H9 (cell line): ENCODE measurements at places on chromosomes 13 and 19. TPM values are rescaled to one million over a fixed set of nuclear protein-coding genes. Genes with fewer than 3 reads are reported as not detected.

Gene ACP5
- 2.3 and 4.0 TPM in 2 replicates for total RNA-seq

GRCh38 chr13:110328573-110328972, 21.5 kb downstream of the COL4A2 start:
- no peak for DNase-seq

Gene ZNF560
- not detected in 2 replicates for total RNA-seq

DNA sequence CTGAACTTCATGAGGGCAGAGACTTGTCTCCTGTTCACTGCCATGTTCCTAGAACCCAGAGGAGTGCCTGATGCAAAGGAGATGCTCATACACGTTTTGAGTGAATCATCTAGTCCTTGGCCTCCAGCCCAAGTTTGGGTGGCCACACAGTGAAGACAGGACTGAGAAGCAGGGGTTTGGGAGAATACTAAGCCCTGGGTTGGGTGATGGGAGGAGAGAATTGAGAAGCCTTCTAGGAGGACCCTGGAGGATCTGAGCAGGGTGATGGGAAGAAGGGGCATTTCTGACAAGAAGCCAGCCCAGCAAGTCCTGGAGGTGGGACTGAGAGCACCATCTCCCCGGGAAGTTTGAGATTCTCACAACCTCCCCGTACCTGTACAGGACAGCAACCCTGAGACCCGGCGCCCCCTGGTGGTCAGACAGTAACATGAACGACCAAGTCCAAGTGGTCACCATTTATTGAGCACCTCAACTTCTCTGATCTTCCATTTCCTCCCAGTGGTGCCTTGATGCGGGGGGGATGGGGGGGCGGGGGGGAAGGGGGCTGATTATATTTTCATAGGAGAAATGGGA, 11.0 kb downstream of the CTU1 start:
- peak; percentile 72 for DNase-seq

DNA sequence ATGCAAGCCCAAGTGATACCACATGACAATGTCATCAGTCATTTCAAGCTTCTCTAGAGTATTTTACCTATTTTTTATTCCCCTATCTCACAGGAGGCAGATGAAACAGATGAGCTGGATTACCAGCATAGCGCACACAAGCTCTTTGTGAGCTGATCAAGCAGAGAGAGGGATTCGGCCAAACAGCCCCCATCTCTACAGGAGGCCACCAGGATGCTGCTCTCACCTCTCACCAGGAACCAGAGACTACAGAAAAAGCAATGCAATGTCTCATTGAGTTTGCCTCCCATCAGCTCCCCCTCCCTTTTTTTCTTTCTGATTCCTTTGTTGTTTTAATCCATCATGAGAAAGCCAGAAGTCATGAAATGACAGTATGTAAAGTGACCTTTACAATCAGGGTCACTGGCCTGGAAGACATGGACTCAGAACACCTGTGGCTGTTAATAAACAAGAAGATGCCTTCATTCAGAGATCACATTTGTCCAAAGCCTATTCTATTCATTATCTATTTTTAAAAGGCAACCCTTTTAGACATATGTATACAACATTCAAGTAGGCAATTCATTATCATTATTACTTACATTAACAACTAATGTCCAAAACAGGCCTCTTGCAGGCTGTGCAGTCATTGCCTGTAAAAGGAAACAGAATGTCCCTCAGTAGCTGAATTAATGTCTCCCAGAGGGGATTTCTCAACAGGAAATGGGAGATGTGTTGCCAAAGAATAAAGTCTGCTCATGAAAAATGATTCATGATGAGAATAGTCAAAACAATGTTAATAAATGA, 656.6 kb downstream of the TBC1D4 start:
- no peak for DNase-seq

DNA sequence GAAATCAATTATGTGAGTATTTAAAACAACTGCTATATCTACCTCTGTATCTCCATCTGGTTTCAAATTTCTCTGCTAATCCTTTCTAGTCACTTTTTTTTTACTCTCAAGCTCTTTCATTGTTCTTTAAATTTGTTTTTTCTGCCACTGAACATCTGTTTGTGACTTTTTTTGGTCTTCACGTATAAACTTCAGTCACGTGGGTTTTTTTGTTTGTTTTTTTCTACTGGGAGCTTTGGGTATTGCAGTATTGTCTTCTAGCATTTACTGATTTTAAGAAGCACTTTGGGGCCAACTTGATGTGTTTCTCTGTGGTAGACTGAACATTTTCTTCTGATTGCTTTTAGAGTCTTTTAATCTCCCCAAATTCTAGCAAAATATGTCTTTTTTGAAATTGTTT, 262.6 kb upstream of the RXFP2 start:
- no peak for DNase-seq

DNA sequence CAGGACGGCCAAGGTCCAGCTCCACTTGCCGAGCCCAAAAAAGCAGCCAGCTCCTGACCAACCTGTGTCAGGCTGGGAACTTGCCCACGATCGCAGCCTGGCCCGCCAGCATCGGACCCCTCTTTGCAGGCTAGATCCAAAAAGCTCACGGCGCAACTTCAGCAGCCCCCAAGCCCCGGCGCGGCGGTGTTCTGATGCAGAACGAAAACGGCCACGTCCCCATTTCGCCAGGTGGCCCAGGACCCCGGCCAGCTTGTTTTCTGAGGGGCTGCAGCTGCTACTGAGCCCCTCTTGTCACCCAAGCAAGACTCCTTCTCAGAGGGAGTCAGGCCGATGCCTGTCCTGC, 1.3 kb downstream of the TMEM259 start:
- DNase-seq: no peak

DNA sequence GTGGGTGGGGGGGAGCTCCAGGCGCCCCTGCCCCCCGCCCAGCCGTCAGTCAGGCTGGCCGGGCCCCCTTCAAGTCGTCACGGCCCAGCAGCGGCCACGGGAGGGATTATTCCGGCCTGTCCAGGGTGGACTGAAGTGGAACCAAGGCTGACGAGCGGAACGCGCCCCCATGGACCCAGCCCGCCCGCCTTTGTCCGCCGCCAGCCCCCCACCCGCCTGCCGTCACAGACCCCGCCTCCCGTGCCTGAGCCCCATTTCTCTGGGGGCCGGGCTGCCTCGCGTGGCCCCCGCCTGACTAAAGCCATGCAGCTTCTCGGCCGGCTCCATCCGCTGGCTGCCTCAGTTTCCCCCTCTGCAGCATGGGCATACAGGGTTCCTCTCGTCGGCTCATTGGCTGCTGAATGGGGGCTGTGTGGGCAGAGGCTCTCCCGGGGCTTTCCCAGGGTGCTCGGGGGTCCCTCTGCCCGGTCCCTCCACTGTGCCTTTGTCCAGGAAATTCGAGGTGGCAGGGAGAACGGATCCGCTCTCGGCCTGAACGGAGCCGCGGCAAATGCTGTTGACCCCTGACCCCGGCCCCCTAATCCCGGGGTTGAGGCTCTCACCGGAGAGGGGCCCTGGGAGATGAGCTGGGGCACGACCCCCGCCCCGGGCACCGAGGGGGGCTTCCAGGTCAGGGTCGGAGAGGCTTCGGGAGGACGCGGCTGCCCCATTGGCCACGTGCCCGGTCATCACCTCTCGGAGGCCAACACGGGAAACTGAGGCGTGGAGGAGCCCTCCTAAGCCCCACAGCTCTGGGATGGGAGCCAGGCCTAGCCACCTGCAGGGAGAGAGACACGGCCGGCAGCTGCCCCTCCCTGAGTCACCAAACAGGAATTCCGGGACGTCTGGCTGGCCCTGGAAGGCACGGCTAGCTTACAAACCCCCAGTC, 27.4 kb downstream of the EFNA2 start:
- DNase-seq: no peak

- no peak for DNase-seq
Measured at GRCh38 chr19:41298348-41298964, 11.5 kb upstream of the CCDC97 start.

Gene TMEM205
- 69.7 and 73.1 TPM in 2 replicates for total RNA-seq

Gene ZNF534
- total RNA-seq: not detected in 2 replicates

DNA sequence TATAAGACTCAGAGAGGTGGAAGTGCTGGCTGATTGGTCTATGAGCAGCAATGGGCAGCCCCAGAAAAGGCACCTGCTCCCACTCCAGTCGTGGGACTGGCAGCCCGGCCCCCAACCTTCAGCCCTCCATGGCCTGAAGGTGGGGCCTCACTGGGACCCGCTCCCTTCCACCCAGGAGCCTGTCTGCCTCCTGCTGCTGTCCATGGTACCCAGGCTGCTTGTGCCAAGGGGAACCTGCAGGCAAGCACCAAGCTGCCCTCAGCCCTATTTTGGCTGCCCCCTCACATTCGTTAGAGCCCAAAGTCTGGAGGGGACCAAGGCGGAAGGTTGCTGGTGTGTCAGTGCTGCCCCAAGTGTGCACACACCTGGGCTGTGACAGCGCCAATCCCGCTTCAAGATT, 2304.9 kb downstream of the PCDH9 start:
- DNase-seq: peak; percentile 75

DNA sequence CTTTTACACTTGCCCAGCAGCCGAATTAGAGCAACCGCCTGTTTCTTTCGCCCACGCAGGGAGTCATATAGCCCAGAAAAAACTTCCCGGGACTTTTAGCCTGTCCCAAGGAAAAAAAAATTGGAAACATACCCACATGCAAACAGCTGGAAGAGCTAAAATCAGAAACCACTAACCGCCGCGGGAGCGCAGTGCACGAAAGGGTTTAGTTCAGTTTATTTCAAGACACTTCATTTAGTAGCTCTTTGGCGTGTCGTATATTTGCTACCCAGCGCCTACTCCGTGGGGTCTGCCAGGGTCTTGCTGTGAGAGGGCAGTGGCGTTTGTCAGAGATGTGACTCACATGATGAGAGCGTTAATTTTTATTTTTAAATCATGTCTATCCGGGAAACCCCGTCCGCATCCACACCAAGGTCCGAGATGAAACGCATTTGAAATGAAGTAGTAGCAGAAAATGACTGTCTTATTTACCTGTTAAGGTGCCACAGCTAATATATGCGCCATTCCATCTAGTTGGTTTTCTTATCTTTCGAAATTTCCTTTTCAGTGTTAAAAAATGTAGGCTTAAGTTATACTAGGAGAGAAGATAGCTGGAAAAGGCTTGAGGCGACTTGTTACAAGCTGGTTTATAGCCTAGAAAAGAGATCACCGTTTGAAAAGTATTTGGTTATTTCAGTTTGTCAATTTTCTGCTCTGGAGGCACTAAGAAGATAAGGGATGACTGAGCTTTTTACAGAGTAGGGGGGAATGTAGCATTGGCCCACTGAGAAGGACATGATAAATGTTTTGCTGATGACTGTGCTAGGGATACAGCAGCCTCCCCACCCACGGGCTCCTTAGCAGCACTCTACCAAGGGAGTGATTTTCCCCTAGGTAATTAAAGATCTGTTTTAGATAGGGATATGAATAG, 1.7 kb downstream of the KLF5 start:
- DNase-seq: no peak

Gene SIGLEC10
- total RNA-seq: not detected in 2 replicates

Gene DHDH
- total RNA-seq: 1.4 and 2.0 TPM in 2 replicates

DNA sequence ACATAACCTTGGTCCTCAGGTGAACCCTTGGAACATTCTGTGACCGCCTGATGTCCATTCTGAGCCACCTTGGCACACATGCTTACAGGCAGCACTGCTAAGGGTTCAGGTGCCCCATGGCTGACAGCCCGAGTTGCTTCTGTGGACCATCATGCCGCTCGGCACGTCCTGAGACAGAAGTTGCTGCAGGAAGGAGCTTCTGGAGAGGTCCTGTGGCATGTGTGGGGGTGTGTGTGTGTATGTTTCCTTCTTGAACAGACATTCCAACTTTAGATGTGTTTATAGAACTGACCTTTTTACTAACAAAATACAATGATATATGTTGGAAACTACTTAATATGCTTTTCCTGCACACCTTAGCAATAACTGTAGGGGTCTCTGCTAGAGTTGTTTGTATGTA, 4.8 kb upstream of the C1QTNF9 start:
- DNase-seq: no peak

GRCh38 chr13:109773276-109773675, 13.1 kb downstream of the IRS2 start:
- DNase-seq: no peak

GRCh38 chr19:54921082-54921481, 15.1 kb downstream of the NCR1 start:
- no peak for DNase-seq

GRCh38 chr13:101346161-101346560, 70.1 kb downstream of the NALCN start:
- no peak for DNase-seq

Gene EFNA2
- total RNA-seq: 14.3 TPM in 2 replicates
